ENCODE measurements at places on chromosomes 4 and X.

DNA sequence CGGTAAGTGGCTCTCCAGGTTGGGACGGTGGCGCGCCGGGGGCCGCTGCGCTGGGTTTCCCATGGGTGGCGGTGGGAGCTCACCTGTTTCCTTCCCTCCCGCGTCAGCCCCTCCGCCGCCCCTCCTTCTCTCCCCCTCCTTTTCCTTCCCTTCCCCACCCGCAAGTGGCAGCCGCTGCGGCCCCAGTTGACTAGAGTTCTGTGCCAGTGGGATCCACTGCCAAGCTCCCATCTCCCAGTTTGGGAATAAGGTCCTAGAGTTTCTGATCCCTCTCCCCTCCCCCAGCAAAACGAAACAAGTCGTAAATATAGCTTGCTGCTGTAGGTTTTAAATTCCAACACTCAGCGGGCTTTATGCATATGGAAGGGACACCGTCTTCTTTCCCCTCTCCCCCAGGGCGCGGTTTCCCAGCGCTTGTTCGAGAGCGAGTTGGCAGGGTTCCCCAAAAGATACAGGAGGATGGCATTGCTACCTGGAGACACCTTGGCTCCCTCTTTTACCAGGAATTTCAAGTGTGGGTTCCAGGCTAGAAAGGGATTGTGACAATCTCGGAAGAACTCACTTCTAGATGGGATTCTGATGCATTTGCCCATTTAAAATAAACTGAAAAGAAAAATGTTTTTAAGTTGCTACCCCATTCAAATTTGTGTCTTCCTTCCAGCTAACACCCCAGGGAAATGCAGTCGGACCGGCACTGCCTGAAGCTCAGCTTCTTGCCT, 1.2 kb downstream of the TLL1 start:
- DNase-seq, result no peak

GRCh38 chr4:14338585-14339265, 663.6 kb upstream of the CPEB2 start:
- DNase-seq, result no peak

DNA sequence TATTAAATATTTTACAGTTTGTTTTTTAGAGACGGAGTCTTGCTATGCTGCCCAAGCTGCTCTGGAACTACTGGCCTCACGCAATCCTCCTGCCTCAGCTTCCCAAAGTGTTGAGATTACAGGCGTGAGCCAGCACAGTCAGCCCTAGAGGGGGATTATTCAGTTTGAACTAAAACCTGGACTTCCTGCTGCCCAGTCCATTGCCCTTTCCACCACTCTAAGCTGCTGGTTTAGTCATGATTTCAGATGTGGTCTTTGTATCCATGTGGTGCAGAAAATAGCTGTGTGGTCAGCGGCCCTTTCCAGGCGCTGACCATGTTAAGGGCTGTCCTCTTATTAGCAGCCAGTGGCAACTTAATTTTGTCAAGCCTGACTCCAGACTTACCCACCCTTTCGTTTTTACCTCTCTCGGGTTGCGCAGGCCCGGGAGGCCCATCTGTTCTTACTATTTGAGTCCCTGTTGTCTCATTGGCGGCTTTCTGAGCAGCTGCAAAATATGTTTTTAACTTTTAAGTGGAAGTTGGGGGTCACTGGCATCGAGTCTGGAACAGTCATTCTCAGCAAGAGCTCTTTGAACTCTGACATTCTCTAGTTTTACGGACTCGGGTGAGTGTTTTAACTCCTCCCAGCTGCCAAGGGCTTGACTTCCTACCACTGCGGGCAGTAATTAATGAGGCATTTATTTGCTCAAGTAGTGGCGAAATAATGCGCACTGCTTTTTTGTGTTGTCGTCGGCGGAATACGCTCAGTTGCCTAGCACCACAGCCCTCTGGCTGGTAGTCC, 773 bp upstream of the VMA21 start:
- DNase-seq, result peak; percentile 63

DNA sequence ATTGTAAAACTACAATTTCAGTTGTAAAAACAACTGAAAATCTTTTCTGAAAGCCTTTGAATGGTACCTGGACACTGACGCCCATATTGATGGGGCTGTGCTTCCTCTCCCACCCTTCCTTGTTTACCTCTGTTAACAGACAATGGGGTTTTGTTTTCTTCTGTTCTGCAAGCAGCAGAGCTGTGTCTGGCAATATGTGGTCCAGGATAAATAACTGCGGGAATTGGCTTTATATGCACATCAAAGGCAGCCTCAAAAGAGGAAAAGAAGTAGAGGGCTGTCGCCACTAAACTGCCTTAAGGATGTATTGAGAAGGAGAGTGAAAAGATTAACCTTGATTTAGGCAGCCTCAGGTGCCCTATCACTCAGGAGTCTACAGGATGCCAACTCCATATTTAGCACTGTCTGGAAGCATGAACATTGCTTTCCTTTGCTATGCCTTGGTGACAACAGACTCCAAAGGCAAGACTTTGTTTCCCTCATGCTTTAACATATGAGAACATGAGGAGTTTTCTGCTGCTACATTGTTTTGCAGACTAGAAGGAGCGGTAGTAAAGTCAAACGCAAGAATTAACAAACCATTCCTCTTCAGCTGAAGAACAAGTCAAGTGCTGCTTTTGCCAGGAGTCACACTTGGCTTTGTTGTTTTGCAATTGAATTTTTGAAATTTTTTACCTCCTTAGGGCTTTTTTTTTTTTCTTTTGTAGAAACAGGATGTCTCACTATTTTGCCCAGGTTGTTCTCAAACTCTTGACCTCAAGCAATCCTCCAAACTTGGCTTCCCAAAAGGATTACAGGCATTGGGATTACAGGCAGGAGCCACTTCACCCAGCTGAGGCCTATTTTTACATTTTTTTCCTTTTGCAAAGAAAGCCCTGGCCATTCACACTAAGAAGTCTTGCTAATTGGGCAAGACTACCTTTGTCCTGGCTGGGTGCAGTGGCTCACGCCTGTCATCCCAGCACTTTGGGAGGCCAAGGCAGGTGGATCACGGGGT, 3.0 kb downstream of the IL21 start:
- DNase-seq, result no peak

DNA sequence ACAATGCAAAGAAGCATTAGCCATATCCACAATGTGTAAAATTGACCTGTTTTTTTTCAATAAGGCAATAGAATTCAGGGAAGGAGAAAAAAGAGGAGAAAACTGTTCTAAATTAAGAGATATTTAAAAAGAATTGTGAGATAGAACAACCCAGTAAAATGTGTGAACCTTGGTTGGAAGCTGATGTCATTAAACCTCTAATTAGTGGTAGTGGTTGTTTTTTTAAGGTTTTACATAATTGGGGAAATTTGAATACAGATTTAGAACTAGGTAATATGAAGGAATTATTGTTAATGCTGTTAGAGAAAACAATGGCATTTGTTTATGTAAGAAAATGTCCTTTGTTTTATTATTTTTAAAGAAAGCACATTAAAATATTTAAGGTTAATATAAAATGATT, 15.1 kb upstream of the H2AZ1 start:
- DNase-seq, result no peak

DNA sequence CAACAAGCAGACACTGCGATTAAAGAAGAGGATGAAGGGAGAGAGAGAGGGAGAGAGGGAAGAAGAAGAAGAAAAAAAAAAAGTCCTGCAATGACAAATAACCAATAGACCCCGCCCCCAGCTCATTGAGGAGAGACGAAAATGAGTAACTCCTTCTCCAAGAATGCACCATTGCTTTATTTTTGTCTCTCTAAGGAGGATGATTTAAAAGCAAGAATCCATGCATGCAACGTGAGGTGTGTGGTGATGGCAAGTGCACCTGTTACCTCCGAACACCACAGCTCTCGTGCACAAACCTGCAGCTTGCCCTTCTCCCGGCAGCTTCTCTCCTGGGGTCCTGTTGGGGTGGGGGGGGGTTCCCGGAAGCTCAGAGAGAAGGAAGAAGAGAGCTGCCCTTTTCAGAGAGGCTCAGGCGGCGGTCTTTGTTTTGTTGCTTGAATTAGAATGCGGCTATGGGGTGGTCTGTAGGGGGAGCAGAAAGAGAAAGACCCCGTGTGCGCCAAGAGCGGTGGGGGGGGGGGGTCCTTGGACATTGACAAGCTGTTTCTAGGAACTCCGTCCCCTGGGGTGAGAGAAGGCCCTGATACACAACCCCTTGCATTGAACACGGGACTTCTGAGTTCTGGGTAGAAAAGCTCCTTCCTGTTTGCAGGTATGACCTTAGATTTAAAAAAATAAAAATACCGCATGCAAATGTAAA, 100.7 kb downstream of the CRLF2 start:
- DNase-seq, result peak; percentile 13

DNA sequence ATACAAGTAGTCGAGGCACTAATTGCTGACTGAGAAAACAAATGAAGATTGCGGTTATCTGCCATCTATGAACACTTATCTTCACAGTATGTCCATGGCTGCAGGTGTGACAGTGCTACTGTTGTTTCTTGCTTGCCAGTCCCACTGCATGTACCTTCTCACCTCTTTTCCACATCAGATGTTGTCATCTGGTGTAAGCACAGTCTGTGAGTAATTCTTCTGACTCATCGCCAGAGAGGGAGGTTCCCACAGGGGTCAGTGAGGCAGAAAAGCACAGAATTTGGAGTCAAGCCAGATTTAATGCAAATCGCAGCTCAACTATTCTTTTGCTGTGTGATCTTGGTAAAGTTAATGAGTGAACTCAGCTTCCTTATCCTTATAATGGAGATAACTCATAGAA, 144.4 kb downstream of the GLRA2 start:
- DNase-seq, result peak; percentile 19

DNA sequence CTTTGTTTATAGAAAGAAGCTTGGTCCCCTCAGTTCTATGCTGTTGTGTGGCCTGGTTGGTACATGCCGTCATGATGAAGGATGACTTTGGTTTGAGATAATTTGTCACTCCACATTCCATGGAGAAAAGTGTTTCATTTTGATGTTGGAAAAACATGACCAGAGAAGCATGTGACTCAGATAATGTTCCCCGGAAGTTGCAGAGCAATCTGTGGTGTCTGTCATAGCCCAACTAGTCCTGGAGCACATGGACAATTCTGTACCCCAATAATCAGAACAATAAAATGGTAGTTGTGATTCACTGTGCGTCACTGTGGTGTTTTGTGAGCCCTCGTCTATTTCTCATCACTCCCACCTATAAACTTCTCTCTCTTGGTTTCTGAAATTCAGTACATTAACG, 85.1 kb downstream of the PDK3 start:
- no peak for DNase-seq

DNA sequence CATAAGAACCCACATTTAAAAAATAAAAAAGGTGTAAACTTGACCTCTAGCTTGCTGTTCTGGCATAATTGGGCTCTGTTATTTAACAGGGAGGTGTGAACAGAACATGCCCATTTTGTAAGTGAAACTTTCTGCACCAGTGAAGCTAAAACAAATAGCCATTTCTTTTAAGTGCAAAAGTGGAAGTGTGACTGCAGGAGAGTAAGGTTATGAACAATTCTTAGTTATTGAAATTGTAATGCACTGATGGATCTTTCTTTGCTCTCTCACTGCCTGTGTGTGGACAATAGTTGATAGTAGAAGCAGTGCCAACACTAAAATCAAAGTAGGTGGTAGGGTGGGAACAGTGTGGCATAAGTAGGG, 12.6 kb downstream of the P2RY10 start:
- DNase-seq, result no peak

GRCh38 chr4:151325111-151325948, at the start of gene SH3D19:
Gene SH3D19, minus strand, starts transcription at chr4:151325605. Its CDS starts 253 bp downstream, at chr4:151325352.
- DNase-seq, result no peak

DNA sequence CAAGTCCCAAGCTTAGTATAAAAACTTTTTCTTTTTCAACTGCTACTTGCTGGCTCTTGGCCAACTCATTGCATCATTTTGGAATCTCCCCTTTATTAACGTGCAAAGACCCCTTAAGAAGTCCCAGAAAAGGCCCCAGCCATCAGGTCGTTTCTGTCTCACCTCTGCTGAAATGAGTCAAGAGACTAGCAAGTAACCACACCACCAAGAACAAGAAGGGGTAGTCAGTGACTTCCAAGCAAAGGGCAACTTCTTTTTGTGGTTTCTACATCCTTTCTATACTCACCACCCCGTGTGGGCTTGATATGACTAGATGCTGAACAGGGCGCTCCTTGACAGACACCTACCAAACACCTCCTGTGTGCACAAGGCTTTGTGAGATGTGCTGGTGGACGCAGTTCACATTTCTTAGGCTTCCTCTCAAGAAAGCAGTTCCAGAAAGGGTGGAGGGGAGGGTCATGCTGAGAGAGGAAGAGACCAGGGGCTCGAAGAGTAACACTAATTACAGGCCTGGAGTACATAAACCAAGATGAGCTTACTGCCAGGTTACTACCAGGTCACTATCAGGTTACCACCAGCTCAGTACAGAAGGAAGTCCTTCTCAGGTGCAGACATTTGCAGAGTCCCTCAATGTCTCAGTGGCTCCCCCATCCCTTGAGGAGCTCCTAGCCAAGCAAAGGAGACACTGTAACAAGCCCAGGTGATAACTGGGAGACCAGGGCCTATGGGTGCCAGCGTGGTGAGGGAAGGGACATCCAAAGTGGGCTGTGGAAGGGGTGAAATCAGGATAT, 19.3 kb downstream of the JAKMIP1 start:
- peak; percentile 83 for DNase-seq

DNA sequence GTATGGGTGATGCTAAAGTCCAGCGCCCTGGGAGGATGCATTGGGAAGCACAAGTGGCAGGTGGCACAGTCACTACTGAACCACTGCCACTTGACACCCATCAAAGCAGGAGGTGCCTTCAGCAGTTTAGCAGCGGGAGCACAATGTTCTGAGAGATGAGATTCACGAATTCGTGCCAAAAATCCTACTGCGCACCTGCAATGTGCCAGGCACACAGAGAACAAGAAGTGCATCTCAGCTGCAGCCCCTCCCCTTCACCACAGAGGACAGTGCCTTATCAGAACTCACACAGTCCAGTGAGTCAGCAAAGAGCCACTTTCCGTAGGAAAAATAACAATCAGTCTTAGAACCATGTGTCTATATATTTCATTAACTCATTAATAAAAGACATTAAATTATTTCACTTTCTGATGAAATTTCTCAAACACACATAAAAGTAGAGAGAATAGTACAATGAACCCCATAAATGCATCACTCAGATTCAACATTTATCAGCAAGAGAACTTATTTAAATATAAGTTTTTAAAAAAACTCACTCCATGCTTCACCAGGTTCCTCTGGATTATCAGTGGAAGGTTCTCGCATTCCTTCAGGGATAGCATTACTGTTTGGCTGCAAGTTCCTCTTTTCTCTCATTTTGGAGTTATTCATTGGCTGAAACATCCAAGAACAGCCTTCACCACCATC, 47.0 kb downstream of the BEND2 start:
- no peak for DNase-seq

GRCh38 chr4:61648264-61648663, 448.1 kb downstream of the ADGRL3 start:
- DNase-seq, result no peak

DNA sequence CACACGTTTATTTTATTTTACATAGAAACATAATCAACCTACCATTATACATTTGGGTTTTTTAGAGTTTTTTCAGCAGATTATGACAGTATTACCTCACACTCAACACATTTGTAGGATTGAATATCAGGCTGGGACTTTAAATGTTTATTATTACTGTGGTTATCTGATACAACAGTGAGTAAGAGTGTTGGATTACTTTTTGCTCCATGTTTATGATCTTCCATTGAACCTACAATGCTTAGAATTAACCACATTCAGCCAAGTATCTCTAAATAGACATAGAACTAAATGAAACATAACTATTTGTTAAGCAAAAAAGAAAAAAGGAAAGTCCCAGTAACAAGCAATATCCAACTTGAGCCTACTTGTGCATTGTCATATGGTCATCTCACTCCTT, 607.4 kb upstream of the PITX2 start:
- no peak for DNase-seq

Measured in activated CD8-positive, alpha-beta T cell treated with anti-CD3 and anti-CD28 coated beads for 36 hours (primary cell).